ENCODE measurements at places on chromosomes 3 and 15.

DNA sequence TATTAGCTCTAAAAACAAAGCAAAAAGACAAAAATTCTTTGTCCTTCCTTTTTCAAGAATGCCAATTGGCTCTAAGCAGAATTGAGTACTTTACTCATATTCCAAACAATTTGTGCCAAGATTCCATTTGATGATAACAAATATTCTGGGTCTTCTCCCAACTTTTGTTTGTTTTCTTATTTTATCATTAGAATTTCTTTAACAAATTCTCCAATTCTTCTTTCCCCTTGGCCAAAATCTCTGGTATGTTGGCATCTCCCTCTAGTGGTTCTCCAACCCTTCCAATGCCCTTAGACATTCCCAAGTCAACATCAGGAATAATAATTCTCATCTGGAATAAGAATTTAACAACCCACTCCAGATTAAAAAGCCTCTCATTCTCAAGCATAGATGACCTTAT lies 5.3 kb downstream of the CPOX start:
- DNase-seq = no peak

- no peak for DNase-seq
These were observed 6.7 kb upstream of the CMTM7 start for GRCh38 chr3:32384938-32385337.

GRCh38 chr3:44913868-44914468 lies 39.6 kb downstream of the TGM4 start:
- DNase-seq = peak; percentile 80

DNA sequence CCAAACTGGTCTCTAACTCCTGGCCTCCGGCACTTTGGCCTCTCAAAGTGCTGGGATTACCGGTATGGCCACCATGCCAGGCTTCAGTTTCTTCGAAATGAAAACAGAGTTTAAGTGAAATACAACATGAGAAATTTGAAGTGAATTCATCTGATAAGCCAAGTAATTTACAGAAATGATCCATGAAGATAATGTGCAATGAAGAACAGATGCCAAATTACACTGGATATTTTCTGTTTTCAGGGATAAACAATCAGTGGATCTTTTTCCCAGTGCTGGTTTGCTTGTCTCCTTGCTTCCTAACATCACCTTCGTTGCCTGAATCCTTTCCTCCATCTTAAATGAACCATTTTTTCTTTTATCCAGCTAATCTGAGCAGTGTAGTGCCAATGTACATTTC lies 46.2 kb upstream of the SUCLG2 start:
- DNase-seq = no peak

DNA sequence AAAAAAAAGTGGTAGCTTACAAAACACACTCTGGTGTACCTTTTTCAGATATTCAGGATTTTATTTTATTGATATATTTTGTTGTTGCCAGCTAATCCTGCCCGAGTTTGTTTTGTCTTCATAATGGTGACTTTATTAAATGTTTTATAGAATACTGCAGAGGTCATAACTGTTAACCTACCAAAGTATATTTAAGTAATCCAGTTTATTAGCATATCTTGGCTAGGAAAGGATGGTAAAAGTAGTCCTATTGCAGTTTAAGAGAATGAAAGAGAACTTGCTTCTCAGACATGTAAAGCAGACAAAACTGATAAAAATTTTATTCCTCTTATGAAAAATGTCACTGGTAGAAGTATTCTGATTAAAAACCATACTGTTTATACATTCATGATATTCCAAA lies 59.2 kb upstream of the IGSF10 start:
- DNase-seq = no peak

- DNase-seq = no peak
These were observed 217.9 kb downstream of the SATB1 start for GRCh38 chr3:18207226-18207625.

GRCh38 chr3:160394009-160394392 lies 5.0 kb downstream of the IFT80 start:
- DNase-seq = no peak

DNA sequence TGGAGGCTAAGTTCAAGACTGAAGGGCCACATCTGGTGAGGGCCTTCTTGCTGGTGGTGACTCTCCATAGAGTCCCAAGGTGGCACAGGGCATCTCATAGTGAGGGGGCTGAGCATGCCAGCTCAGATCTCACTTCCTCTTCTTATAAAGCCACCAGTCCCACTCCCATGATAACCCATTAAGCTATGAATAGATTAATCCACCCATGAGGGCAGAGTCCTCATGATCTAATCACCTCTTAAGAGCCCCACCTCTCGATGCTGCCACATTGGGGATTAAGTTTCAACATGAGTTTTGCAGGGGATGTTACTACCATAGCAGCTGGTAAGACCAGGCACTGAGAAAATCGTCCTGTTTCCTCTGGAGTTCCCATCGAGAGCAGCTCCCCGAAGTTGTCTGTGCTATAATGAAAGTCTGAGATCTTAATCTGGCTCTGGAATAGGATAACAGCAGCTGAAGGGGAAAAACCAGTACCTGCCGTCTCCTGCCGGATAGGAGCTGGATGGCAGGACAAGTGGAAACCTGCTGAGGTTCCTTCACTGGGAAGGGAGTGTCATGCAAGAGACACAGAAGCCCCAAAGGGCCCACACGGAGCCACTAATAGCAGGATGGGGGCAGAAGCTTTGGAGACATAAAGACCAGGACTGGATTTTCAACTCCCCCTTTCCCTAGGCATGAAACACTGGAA lies 79.5 kb upstream of the EPHB3 start:
- no peak for DNase-seq

- no peak for DNase-seq
These were observed 18.3 kb upstream of the ONECUT1 start for GRCh38 chr15:52808441-52808840.

- peak; percentile 63 for DNase-seq
These were observed 77.9 kb upstream of the IGSF10 start for GRCh38 chr3:151538456-151539393.

DNA sequence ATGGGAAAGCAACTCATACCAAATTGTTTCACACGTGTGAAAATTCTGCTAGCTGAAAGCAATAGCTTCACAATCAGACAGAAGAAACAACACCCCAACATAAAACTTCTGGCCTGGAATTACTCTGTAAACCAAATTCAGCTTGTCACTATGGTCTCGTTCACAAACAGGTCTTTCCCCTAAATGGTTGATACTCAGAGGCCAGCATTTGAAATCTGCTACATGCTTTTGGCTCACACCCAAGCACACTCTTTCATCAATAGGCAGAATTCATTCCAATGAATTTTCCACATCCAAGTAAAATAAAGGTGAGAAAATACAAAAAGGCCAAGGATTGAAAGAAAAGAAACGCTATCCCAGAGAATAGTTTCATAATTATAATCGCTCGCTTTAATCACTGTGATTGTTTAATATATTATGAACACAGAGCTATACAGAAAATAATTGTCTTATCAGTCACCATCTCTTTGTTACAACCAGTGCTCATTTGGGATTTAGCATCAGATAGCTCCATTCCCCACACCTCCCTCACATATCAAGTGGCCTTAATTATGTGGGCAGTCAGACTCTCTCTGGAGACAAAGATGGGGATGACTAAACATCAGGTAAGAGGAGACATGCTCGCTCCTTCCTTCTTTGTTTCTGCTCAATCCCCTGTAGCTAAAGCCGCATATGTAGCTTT lies 503.8 kb upstream of the ARRDC4 start:
- no peak for DNase-seq

All from HAP-1 (cell line).